ENCODE measurements at places on chromosomes 13 and 19.

DNA sequence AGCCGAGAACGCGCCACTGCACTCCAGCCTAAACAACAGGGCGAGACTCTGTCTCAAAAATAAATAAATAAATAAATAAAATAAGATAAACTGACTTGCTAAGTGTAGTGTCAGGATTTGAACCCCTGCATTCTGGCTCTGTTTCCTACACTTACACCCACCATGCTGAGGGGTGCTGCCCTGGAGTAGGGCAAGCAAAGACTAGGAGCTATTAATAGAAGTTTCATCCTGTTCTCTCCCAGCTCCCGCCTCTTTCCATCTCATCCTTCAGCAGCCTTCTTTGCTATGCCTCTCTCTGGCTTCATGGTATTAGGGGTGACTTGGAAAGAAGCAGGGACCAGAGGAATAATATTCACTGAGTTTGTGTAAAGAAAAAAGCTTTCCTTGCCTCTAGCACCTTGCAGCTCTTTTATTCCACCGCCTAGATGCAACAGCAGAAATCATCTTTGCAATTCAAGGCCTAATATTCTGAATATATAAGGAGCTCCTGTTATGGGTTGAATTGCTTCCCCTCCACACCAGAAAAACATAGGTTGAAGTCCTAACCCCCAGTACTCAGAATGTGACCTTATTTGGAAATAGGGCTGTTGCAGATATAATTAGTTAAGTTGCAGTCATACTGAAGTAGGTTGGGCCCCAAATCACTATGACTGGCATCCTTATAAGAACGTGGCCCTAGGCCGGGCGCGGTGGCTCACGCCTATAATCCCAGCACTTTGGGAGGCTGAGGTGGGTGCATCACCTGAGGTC lies 8.7 kb upstream of the PLAUR start:
- DNase-seq: no peak

DNA sequence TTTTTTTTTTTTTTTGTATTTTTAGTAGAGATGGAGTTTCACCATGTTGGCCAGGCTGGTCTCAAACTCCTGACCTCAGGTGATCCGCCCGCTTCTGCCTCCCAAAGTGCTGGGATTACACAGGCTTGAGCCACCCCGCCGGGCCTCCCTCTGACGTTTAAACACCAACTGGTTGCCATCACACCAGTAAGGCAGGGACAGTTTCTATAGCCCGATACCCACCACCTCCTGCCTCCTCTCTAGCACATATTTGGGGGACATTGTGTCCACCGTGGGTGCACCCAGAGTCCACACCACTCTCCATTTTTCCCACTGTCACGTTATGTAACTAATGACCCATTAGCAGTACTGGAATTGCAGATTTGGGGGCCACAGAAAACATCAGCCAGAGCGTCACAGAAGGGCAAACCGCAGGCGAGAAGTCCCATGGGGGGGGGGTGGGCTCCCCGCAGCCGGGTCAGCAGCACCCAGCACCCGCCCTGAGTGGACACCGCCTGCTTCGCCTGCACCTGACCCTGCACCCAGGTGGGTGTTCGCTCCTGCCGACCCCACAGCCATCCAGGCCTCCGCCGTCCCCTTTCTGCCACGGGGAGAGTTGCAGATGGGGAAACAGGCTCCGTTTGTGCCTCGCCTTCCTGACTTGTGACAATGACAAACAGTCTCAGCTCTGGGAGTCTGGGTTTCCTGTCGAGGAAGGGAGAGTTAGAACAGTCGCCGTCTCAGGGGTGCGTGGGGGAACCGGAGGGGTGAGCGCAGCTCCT lies 3.6 kb downstream of the ONECUT3 start:
- DNase-seq: no peak

- DNase-seq: no peak
These were observed 263.0 kb downstream of the KLF12 start for GRCh38 chr13:73870970-73871935.

- DNase-seq: no peak
These were observed 10.6 kb upstream of the EHD2 start for GRCh38 chr19:47702671-47703070.

GRCh38 chr19:56139847-56140582 lies 1.1 kb upstream of the ZNF444 start:
- DNase-seq: no peak

DNA sequence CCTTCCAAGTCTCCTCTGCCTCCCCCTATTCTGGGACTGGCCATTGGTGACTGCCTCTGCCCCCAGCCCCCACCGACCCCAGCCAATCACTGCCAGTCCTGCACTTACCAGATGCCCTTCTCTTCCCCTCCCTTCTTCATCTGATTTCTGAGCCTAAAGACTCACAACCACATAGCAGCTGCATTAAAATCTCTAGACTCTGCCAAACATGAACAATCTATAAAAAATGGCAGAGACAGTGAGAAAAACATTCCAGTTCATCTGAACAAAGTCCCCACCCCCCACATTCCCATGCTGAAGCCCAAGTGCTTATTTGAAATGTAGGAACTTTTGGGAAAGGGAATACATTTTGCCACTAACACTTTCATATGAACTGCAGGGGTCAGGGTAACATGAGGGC lies 60.8 kb downstream of the KCTD12 start:
- no peak for DNase-seq

GRCh38 chr13:46530084-46530935 lies 22.7 kb upstream of the LRCH1 start:
- DNase-seq: no peak

GRCh38 chr19:9040131-9040530 lies 29.9 kb upstream of the MUC16 start:
- DNase-seq: no peak

DNA sequence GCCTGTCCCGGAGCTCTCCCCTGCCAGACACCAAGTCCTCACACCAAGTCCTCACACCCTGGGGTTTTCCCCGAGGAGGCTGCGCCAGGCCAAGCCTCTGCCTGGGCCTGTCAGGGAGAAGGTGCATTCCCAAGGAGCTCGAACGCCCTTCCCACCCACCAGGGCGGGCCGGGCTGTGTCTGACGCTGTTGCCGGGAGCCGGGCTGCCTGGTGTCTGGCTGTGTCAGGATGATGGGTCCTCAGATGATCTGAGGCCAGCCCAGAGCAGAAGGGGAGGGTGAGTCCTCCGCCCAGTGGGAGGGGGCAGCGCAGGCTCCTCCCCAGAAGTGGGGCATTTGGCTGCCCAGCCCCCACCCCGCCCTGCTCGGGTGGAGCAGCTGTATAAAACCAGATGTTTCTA lies 2.3 kb upstream of the HAS1 start:
- DNase-seq: no peak

GRCh38 chr13:37417060-37417441 lies 181.5 kb downstream of the POSTN start:
- no peak for DNase-seq

- no peak for DNase-seq
These were observed at the start of gene TRPM4 for GRCh38 chr19:49157445-49158224. Gene TRPM4 (plus strand): TSS chr19:49157792. CDS start chr19:49157867, 75 bp downstream.

- no peak for DNase-seq
These were observed 1264.6 kb downstream of the PCDH9 start for GRCh38 chr13:65965501-65965900.

GRCh38 chr13:43988302-43988701 lies 108.6 kb downstream of the LACC1 start:
- DNase-seq: no peak

- DNase-seq: no peak
These were observed 56.4 kb upstream of the MBNL2 start for GRCh38 chr13:97165502-97166425.

GRCh38 chr13:67554746-67555452 lies 324.8 kb upstream of the PCDH9 start:
- no peak for DNase-seq
